ENCODE measurements at places on chromosomes 7 and 10. TPM values are rescaled to one million over a fixed set of nuclear protein-coding genes. Genes with fewer than 3 reads are reported as not detected.

The TMUB1 gene
- total RNA-seq: 17.0 TPM

The GSTO2 gene
- 1.0 TPM for total RNA-seq

The DGKI gene
- 2.5 TPM for total RNA-seq

The MYL10 gene
- not detected for total RNA-seq

The ZNF32 gene
- 26.7 TPM for total RNA-seq

The UBN2 gene
- 3.5 TPM for total RNA-seq

The FANK1 gene
- 1.1 TPM for total RNA-seq

The ZFAND2A gene
- 14.1 TPM for total RNA-seq

The ITIH2 gene
- total RNA-seq: not detected

The CHAT gene
- not detected for total RNA-seq

The ZNF365 gene
- under 0.01 TPM for total RNA-seq

The SPDYE6 gene
- not detected for total RNA-seq

The NDUFA5 gene
- 39.0 TPM for total RNA-seq

The C1QL3 gene
- 2.3 TPM for total RNA-seq

The PAPOLB gene
- 0.11 TPM for total RNA-seq

The INA gene
- total RNA-seq: under 0.01 TPM

The TBRG4 gene
- total RNA-seq: 49.8 TPM

The FGFR2 gene
- total RNA-seq: under 0.01 TPM

The ADAM12 gene
- total RNA-seq: 0.54 TPM

The ODAD2 gene
- 0.76 TPM for total RNA-seq

The SLC39A12 gene
- not detected for total RNA-seq

The CDC14C gene
- under 0.01 TPM for total RNA-seq

The HOXA10 gene
- total RNA-seq: 1.8 TPM

The UNC5B gene
- total RNA-seq: 18.8 TPM

The SUN3 gene
- total RNA-seq: not detected

The CFAP70 gene
- total RNA-seq: 0.26 TPM
